ENCODE measurements at places on chromosomes 1 and 21.

DNA sequence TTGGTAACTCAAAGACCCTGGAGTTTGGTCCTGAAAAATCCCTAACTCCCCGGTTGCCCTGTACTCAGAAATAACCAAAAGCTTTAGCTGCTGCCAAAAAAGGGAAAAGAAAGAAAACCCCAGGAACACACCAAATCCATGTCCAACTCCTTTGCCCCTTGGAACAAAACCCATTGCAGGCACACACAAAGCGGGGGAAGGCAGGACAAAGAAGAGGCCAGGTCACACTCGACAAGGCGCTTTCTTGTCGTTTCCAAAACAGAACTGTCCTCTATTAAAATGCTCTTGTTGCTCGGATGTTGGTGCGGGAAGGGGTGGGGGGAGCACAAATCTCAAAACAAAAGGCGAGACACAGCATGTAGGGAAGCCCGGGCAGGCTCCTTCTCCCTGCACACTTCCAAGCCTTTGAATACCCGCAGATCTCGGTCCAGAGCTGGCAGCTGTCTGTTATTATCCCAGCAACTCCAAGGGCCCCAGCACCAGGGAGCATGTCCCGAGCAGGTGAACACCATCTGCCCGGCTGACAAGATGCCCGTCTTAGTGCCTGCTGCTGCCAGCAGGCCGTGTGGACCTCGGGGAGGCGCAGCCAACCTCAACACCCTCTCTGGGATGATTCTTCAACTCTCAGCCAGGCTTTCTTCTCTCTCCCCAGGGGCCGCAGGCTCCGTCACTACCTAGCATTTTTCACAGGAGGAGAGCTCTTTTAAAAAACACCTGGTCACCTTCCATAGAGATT lies 96.4 kb downstream of the SSBP3 start:
- H3K36me3 ChIP-seq, result no peaks in the 10 kb centered on the region
- DNase-seq, result no peak
- H3K4me1 ChIP-seq, result peaks cover 84% of the 10 kb centered on the region
- H3K27ac ChIP-seq, result peak overlapping the region; percentile 52

DNA sequence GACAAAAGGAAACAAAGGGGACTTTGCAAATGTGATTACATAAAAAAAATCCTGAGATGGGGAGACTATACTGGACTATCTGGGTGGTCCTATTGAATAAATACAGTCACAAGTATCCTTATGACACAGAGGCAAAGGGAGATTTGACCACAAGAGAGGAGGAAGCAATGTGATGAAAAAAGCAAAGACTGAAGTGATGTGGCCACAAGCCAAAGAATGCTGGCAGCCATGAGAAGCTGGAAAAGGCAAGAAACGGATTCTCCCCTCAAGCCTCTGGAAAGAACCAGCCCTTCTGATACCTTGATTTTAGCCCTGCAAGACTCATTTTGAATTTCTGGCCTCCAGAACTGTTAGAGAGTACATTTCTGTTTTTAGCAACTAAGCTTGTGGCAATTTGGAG lies 36.4 kb downstream of the OLFML2B start:
- H3K36me3 ChIP-seq, result peaks cover 41% of the 10 kb centered on the region
- H3K4me1 ChIP-seq, result no peaks in the 10 kb centered on the region
- no peaks in the 10 kb centered on the region for H3K27me3 ChIP-seq

- H3K4me3 ChIP-seq, result no peak overlapping the region
- no peaks in the 10 kb centered on the region for H3K4me1 ChIP-seq
- no peak for DNase-seq
- no peak overlapping the region for H3K27ac ChIP-seq
Measured at GRCh38 chr1:74771913-74772515, 39.1 kb downstream of the TYW3 start.

DNA sequence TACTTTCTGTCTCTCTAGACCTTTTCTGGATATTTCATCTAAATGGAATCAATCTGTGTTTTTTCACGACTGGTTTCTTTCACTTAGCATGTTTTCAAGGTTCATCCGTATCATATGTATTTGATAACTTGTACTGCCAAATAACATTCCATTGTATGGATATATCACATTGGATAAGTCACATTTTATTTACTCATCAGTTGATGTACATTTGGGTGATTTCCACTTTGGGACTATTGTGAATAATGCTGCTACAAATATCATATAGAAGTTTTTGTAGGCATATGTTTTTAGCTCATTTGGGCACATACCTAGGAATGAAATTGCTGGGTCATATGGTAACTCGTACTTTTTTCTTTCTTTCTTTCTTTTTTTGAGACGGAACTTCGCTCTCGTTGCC lies 6.7 kb downstream of the HMGN2 start:
- no peaks in the 10 kb centered on the region for H3K27me3 ChIP-seq
- H3K4me1 ChIP-seq, result peaks cover under 1% of the 10 kb centered on the region
- no peak overlapping the region for H3K27ac ChIP-seq

GRCh38 chr1:187336441-187337168 lies 507.9 kb downstream of the PLA2G4A start:
- H3K4me3 ChIP-seq, result no peak overlapping the region
- no peak for DNase-seq
- no peaks in the 10 kb centered on the region for H3K36me3 ChIP-seq
